ENCODE measurements at places on chromosomes 13 and 19.

GRCh38 chr19:1254081-1254527 is 5.7 kb downstream of the MIDN start:
- no peak for DNase-seq

DNA sequence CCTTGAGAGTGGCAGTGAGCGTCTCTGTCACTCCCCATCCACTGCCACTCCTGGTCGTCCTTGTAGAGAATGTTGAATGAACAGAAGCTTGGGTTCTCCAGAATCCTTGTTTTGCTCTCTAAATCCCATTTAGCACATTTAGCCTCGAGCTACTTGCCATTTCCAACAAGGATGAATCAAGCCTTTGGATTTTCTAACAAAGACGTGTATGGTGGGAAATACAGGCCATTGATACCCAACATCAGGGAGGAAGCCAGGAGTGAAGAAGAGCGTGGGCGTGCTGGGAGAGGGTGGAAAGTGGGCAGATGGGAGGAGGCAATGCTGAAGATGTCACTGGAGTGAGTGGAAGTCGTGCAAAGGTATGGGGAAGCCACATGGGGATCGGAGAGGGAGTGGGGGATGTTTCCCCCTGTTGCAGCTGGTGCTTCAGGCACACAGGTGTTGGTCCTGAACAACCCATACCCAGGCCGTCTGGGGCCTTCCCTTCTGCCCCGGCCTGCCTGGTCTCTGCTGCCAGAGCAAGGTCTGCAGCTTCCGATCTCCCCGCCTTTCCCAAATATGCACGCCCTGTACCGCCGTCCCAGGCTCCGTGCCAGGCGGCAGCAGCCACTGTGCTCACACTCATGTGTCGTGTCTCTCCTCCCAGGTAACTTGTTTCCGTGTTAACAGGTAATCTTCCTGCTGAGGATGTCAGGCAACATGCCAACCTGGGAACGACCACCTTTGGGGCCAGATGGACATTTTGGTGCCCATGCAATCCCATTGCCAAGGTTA is 48.7 kb downstream of the ZIC5 start:
- no peak for DNase-seq

DNA sequence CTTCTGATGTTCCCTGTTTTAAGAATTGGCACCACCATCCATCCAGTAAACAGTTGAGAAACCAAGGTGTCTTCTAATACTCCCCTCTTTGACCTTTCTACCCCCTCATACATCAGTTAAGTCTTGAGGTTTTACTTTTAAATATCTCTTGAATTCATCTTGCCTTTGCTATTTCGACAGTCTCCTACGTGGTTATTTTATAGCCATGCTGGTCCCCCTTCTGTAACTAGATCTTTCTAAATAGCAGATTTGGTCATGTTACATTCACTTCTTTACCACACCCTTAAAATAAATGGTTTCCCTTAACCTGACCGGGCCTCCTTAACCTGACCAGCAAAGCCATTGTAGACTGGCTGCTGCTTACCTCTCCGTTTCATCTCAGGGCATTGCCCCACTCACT is 5.4 kb downstream of the GPR180 start:
- no peak for DNase-seq

DNA sequence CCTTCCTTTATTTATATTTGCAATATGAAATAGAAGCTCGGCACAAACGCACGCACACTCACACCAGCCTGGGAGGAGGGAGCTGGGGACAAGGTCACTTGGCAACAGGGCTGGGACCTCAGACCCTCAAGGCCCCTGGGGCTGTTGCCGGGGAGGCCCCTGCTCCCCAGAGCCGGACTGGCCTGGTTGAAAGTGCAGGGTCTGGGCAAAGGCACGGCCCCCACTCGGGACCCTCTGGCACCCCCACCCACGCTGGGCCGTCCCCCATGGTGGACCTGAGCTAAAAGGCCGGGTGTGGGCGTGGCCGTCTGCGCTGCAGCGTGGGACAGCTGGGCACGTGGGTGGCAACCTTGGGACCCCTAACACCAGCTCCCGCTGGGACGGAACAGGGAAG is 1.2 kb upstream of the TMEM86B start:
- no peak for DNase-seq

DNA sequence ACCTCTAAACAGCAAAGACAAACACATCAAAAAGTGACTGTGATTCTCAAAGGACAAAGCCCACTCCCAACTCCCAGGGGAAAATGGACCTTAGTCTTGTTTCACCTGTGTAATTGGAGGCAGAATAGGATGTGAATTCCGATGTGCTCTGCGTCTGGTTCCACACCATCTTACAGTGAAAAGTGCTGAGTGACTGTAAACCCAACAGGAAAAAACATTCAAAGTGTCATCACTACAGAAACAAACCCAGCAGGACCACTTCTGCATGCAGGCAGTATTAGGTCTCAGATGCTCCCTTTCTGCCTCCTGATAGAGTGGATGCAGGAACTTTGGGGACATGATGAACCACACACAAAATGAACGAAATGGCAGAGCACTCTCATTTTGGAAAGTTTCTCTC is 6.5 kb downstream of the UQCRFS1 start:
- DNase-seq = no peak

- DNase-seq = no peak
Measured at GRCh38 chr19:58474291-58474996, 1.7 kb upstream of the ZNF446 start.

- DNase-seq = no peak
Measured at GRCh38 chr13:82088781-82089180, 1747.9 kb upstream of the SPRY2 start.

- DNase-seq = no peak
Measured at GRCh38 chr19:45094137-45094536, 1.2 kb downstream of the PPP1R37 start.

GRCh38 chr19:35498984-35499527 is 8.8 kb upstream of the KRTDAP start:
- DNase-seq = no peak

- no peak for DNase-seq
Measured at GRCh38 chr19:2536461-2536860, 60.5 kb downstream of the GADD45B start.

DNA sequence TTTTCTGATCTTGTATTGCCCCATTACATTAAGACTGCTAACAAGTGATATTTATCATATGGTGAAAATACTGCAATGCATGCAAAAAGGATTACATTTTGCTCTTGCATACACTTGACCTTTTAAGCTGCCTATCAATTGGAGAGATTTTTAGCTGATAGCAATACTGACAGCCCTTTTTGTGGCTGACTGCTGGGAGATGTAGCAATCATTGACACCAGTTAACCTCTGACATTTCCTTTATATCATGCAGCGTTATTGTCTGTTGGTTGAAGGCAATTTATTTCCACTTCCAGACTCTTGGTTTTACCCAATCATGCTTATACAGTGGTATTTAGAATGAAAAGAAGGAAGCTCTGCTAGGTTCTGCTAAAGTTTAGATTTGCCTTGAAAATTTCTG is 364.0 kb downstream of the LMO7 start:
- no peak for DNase-seq

GRCh38 chr13:30409886-30410704 is 12.2 kb upstream of the UBE2L5 start:
- DNase-seq = no peak

DNA sequence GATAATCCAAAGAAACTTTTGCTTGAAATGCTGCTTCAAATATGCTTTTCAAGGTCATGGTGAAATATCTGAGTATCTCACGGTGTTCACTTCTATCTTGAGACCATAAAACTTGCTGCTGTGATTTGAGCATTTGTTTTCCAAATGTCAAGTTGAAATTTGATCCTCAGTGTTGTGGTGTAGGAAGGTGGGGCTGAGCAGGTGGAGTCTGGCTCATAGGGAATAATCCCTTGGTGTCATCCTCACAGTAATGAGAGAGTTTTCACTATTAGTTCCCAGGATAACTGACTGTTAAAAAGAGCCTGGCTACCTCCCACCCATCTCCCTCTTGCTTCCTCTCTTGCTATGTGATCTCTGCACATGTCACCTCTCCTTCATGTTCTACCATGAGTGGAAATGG is 858.0 kb upstream of the SLITRK5 start:
- DNase-seq = no peak

DNA sequence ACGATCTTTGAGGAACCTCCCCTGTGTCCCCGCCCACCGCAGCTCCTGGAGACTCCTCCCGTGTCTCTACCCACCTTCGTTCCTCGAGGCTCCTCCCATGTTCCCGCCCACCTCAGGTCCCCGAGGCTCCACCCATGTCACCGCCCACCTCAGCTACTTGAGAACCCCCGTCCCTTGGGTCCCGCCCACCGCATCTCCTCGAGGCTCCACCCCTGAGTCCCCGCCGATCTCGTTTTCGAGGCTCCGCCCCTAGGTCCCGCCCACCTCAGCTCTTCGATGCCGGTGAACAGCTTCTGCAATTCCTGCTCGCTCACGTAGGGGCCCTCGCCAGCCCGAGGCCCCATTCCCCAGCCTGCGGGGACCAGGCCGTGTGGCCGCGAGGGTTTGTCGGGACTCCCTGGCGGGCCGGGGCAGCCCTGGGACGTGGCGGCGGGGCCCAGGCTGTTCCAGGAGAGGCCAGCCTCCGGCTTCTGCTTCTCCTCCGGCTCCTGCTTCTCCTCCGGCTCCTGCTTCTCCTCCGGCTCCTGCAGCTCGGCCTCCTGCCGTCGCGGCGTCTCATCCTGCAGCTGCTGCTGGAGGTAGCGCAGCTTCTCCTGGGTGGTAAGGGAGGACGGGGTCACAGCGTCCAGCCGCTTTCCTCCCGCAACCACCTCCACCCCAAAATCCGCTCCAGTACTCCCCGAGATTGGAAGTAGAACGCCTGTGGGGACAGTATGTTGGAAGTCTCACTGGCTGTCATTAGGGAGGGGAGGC is 16.7 kb downstream of the TSKS start:
- DNase-seq = peak; percentile 55

DNA sequence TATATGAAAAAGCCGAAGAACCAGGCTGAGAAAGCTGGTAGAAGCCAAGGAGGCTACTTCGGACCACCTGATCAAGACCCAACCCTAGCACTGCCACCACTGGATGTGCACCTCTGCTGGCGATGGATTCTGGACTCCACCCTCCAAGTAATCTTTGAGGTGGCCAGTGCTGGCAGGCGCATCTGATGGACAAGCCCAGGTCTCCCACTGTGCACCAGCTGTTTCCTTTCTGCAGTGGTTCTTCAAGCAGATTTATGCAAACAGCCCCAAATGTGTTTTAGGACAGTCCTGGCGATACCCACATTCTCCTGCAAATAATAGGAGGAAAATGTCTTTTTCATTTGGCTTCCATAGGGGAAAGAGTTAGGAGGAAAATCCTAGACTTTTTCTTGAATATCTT is 172.3 kb downstream of the SHISA2 start:
- no peak for DNase-seq

DNA sequence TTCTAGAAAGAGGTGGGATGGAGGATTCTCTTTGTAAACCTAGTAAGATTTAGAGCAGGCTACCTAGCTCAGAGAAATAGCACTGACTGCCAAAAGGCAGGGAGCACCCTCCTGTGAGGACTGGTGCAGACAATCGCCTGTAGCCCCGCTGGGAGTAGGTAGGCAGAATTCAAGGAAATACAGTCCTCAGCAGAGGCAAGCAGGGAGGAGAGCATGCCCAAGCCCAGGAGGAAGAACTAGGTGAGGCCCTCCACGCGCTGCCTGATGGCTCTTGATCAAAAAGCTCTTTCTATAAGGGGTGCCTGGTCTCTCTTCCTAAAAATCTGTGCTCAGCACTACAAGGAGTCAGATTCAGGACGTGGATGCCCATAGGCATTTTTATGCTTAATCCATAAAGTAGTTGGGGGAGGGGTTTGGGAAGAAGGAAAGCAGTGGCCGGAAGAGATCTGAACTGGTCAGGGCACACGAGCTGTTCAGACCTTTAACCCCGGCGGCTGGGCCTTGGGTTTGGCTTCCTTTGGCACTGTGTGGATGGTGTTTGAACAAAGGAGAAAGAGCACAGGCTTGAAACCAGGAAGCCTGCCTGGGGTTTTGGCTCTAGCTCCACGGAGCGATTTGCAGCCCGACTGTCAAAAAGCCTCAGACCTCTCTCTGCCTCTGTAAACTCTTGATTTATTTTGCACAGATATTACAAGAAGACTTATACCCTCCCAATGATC is 320.6 kb downstream of the FOXO1 start:
- no peak for DNase-seq

- no peak for DNase-seq
Measured at GRCh38 chr13:99316657-99317256, 9.6 kb upstream of the GPR183 start.

GRCh38 chr19:31317570-31317969 is 31.7 kb downstream of the TSHZ3 start:
- DNase-seq = no peak

DNA sequence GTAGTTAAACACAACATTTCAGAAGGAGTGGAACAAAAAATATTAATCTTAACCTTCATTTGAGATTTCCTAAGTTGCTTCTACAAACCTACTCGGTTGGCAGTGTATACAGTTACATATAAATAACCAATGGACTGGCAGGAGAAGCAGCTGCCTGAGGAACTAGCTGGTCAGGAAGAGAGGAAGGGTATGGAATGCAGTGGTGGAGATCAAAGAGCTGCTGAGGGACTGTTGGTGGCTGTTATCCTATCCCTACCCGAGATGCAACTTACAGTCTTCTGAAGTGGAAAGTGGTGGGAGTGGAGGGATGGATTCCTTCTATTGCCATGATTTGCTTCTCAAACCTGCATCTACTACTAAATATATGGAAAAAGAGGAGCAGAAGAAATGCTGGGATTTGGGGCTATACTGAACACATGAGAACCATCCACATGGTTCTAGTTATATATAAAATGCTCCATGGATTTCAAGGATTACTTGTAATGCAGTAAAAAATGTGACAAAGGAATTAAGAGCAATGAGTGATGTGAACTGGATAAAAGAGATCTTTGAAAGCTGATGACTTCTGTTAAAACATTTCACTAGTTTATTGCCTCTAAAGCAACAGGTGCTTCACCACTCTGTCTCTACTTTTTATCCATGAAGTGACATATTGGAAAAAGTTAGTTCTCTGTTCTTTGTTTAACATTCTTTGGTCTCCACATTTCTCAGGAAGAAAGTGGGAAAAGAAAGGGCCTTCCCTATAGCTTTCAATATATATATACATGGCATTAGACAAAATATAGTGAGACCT is 29.9 kb downstream of the MICU2 start:
- no peak for DNase-seq

DNA sequence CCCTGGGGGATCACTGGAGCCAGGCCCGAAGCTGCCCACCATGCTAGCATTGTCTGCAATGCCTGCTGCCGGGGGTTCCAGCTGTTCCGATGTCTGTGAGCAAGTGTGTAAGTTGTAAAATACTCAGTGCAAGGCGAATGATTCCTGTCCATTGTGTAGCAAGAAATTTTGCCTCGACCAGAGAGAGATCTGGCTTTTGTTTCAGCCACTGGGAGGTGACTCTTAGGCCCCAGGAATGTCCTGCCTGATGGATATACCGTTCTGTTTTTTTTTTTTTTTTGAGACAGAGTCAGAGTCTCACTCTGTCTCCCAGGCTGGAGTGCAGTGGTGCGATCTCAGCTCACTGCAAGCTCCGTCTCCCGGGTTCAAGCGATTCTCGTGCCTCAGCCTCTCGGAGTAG is 7.3 kb upstream of the GADD45B start:
- DNase-seq = no peak

Measured in activated naive CD4-positive, alpha-beta T cell treated with anti-CD3 and anti-CD28 coated beads, Interleukin-2, amount 50 U/mL, for 16 hours (primary cell).